ENCODE measurements at places on chromosomes 13 and 19.

DNA sequence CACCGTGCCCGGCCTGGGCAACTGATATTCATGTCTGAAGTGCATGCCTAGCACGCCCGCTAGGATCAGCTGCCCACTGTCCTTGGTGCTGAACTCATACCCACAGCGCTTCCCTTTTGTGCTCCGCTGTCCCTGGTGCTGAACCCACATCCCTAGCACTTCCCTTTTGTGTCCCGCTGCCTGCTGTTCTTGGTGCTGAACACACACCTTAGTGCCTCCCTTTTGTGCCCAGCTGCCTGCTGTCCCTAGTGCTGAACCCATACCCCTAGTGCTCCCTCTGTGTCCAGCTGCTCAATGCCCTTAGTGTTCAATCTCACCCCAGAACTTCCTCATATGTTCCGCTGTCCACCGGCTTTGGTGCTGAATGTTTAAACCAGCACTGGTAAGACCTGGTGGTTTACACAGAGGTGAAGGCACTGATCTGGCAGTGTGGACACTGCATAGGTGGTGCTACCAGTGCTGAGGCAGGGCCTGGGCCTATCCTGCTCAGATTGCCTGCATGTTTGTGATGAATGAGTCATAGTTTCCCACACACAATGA is 26.3 kb upstream of the SIGLEC11 start:
- DNase-seq, result peak; percentile 96

DNA sequence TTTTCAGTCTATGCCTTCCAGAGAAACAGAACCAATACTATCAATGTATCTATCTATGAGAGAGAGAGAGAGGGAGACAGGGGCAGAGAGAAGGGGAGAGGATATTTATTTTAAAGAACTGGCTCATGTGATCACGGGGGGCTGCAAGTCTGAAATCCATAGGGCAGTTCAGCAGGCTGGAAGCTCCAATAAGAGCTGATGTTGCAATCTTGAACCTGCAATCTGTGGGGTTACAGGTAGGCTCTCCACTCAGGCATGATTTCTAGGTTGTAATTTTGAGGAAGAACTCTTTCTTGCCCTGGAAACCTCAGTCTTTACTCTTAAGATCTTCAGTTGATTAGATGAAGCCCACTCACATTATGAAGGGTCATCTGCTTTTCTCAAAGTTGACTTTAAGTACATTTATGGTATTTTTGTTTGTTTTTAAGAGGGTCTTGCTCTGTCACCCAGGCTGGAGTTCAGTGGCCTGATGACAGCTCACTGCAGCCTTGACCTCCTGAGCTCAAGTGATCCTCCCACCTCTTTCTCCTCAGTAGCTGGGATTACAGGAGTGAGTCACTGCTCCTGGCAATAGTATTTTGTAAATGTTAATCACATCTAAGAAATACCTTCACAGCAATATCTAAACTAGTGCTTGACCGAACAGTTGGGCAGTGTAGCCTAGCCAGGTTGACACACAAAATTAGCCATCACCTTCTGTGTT is 376.4 kb downstream of the FGF9 start:
- peak; percentile 43 for DNase-seq

DNA sequence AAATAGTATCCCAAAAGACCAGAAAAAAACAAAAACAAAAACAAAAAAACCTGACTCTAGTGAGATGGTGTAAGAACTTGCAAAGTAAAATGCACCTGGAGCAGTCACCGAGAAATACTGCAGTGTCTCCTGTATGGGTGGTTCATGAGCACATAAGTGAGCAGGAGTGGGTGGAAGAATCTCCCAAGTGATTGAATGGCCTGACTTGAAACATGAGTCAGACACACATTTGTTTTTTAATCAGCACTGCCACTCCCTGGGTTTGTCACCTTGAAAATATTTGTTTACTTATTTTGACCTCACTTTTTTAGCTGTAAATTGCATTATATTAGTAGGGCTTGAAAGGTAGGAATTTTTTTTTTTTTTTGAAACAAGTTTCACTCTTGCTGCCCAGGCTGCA is 2.0 kb downstream of the ZNF431 start:
- DNase-seq, result no peak

DNA sequence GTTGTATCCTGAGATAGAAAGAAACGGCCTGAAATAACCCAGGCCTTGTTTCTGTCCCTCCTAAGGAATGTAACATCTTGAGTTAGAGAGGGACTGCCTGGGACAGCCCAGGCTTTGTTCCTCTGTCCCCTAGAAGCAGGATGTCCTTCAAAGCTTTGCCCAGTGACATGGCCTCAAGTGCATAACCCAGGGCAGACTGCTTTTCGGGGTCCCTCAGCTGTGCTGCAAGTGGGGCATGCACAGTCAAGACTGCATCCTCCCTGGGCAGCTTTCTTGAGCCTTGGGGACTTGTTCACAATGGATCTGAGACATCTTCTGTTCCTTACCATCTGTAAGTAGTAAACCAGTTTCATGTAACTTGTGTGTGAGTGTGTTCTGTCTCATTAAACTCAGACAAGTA is 7.5 kb upstream of the EPSTI1 start:
- no peak for DNase-seq

Measured in NCI-H226 (cell line).